ENCODE measurements at places on chromosomes 2 and 18.

DNA sequence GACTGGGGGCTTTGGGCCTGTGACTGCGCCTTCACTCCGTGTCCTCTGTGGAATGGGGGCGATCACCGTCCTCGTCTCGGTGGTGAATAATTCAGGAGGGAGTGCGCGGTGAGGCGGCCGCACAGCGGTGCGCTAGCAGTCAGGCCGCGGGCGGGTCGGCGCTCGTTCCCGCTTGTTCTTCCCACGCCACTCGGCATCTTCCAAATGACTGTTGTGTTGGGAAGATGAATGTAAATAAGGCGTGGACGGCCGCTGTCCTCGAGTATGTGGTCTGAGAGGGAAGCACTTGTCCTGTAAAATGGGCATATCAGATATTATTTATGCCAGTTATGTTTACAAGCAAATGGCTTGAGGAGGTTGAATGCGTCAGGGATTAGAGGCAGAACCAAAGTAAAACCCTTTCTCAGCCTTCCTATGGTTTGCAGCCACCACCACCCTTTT is 608 bp upstream of the VPS4B start:
- DNase-seq, result no peak

- DNase-seq, result no peak
Measured at GRCh38 chr2:119308793-119309330, 57.8 kb downstream of the C2orf76 start.

DNA sequence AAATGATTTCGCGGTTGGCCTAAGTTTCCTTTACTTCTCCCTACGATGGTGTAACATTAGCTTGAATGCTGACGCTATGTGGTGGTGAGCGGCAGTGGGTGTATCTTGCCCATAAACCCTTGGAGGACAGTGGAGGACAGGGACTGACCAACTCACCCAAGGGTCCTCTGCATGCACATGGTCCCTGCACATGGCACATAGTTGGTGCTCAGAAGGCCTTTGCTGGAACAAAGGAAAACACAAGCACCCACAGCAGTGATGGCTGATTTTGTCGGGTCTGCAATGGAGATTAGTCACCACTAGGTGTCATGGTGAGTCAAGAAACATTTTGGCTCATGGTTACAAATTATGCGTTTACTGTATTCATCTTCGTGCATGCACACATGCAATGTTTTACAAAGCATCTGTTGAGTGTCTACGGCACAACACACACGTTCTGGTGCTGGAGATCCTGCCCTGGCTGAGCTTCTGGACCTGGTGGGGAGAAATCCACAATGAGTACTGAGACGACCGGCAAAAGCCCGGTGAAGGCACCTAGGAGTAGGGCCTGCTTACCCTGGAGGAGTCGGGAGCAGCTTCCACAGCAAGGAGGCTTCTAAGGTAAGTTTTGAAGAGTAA is 44.0 kb downstream of the PDCL3 start:
- no peak for DNase-seq

GRCh38 chr2:155653176-155653575 is 679.3 kb downstream of the NR4A2 start:
- DNase-seq, result no peak

- DNase-seq, result no peak
Measured at GRCh38 chr2:6993229-6993640, 76.0 kb downstream of the RNF144A start.

- DNase-seq, result no peak
Measured at GRCh38 chr18:72903033-72903432, 35.2 kb upstream of the NETO1 start.
